ENCODE measurements at places on chromosomes 1 and 21.

GRCh38 chr1:211697356-211697755 is 21.9 kb upstream of the NEK2 start:
- no peak for DNase-seq

DNA sequence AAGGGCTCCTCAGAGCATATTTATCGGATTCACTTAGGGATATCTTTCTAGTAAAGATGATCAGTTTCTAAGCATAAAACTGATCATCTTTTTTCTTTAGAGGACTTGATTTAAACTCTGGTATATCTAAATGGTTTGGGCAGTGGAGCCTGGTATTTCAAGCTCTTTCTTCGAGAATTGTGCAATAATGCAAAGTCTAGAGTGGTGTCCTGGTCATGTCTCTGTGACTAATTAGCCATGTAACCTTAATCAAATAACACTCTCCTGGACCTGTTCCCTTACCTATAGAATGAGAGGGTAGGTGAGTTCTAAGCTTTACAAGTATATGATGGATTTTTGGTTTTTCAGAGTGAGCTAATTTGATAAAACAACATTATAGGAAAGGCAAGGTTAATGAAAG is 225.2 kb downstream of the RPS6KC1 start:
- DNase-seq: no peak

DNA sequence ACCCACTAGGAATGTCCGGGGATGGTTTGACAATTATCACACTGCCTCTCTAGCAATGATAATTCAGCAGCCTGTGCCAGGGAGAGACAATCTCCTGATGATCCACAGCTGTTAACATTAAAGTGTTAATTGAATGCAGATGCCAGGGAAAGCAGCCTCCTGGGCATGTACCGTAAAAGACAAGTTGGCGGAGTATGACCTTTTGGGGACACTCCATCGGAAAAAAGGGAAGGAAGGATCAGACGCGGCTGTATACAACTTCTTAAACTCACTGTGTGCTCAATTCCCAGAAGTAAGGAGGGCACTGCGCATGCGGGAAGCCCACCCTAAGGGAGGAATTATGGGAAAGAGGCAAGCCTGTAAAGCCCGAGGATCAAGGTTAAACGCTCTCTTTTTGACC is 62.6 kb downstream of the MAP3K7CL start:
- no peak for DNase-seq

GRCh38 chr1:159229260-159229885 is 24.7 kb downstream of the ACKR1 start:
- no peak for DNase-seq

DNA sequence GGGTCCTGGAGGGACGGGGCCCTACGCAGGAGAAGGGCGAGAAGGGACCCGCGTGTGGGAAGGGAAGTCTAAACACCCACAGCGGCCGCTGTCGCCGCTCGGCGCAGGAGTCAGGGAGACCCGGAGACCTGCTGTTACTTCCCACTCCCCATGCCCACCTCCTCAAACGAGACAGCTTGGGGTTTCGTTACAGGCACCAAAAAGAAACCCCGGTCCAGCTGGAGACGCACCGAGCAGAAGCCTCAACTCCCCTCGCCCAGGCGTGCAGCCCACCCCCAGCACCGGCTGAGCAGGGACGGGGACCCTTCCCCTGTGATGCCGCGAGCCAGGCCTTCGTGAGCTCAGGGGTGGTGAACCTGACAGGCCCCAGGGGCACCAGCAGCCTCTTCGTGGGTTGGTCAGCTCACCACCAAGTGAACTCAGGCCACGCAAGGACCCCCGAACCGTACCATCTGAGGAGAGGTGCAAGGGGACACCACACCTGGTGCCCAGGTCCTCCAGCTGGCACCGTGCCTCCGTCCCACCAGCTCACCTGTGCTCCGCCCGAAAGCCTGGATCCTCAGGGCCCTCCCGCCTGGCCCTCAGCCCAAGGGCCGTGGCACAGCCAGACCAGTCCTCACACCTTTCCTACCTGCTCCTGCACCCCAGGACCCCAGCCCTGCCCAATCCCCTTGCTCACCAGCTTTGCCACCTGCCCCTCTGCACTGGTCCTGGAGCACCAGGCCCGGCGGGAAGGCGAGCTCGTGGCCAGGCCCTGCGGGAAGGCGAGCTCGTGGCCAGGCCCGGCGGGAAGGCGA is 5.0 kb downstream of the SDF4 start:
- no peak for DNase-seq

DNA sequence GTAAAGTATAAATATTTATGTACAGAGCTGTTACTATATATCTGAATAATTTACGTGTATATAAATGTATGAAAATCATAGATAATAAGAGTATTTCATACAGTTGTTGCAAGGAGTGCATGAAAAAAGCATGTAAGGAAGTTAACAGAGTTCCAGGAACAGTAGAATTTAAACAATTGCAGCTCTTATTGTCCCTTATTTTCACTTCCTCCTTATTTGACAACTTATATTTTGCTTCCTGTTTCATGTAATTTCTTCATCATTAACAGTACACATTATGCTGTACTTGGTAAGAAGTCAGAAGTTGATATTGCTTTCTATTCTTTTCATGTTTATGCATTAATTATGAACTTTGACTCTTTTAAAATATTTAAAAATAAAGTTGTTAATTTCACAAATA is 681.5 kb downstream of the LRRIQ3 start:
- no peak for DNase-seq

DNA sequence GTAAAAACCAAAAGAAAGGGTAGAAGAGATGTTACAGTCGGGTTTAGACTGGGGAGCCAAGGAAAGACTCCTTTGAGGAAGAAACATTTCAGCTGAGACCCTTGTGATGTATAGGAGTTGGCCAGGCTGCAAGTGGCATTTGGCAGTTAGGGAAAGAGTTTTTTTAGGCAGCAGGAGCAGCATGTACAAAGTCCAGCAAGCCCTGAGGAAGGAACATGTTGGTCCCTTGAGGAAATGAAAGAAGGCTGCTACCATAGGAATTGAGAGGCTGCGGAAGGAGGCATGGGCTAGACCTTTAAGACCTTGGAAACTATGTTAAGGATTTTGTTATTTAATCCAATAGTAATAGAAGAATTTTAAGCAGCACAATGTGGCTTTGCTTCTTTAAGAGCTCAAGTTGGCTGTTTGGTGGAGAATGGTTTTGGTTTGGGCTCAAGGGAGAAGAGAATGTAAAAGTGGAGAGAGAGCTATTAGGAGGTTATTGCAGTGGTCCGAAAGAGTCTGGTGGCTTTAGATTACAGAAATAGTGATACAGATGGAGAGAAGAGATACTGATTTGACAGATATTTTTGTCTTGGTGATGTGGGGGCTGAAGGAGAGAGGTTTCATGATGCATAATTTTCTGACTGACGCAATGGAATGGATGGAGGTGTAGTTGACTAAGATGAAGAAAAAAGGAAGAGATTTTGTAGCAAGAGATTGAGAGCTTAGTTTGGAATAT is 26.6 kb downstream of the SMAP2 start:
- no peak for DNase-seq

DNA sequence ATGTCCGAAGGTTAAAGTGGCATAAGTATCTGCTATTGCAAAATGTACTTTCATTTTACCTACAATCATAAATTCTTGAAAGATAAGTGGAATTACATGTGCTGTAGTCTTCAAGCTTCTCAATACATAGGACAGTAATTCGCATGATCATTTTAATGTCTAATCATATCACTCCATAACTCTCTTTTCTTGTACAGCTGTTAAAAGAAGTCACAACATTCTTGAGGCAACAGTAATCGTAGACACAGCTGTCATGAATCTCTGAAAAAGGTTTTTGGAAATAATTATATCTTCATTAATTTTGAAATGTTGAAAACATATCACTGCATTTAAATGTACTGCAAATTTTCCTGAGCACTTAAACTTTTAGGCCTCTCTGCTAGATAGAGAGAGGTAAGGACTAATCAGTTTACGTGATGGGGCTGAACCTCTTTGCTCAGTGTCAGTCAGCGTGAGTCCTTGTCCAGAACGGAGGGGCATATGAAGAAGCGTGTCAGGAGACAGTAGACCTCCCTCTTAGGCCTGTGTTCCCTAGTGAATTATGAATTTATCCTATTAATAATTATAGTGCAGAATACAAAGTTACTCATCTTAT is 133.4 kb downstream of the NEK7 start:
- no peak for DNase-seq

GRCh38 chr1:226349801-226350518 is 41.0 kb upstream of the LIN9 start:
- no peak for DNase-seq

- DNase-seq: no peak
Measured at GRCh38 chr1:6911974-6912373, 126.7 kb downstream of the CAMTA1 start.

DNA sequence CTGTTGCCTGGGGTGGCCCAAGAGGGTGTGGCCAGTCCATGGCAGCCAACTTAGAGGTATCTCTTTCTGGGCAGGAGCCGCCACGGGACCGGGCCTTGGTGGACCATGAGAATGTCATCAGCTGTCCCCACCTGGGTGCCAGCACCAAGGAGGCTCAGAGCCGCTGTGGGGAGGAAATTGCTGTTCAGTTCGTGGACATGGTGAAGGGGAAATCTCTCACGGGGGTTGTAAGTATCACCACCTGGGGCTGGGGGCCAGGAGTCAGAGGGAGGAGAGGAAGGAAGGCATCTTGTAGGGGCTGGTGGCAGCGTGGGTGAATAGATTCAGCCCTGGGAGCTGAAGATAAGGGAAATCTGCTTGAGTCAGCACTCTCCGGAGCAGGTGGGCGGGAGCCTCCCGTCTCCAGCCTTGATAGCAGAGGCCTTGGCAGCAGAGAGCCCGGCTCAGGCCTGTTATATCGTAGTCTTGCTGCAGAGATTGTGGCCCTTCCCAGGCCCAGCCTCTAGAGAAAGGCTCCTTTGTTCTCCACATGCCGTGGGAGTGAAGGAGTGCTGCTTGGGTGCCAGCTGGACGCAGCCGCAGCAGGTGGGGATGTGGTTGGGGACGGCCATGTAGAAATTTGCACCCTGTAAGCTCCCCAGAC is 25.4 kb downstream of the PHGDH start:
- DNase-seq: no peak

DNA sequence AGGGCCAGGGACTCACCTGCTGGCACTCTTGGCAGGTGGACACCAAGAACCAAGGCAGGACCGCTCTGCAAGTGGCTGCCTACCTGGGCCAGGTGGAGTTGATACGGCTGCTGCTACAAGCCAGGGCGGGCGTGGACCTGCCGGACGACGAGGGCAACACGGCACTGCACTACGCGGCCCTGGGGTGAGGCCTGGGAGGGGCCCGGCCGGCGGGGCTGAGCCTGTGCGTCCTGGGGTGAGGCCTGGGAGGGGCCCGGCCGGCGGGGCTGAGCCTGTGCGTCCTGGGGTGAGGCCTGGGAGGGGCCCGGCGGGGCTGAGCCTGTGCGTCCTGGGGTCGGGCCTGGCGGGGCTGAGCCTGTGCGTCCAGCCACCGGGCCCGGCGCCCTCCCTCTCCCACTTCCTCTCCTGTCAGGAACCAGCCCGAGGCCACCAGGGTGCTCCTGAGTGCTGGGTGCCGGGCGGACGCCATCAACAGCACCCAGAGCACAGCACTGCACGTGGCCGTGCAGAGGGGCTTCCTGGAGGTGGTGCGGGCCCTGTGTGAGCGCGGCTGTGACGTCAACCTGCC is 4.6 kb upstream of the MMP23B start:
- DNase-seq: no peak

DNA sequence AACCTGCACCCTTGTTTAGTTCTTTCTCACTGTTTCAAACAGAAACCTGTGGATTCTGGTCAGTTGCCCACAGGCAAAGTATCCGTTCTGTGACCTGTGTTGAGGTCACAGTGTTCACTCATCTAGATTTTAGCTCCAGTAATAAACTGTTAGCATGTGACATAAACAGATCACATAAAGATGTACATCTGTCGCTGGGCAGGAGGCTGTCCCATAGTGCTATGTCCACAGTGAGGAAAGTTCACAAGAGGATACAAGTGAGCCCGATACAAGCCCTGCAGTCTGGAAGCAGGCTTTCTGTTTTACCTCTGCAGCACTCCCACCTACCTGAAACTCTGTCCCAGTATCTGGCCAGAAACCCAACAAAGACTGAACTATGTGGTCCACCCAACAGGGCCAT is 28.4 kb downstream of the LMX1A start:
- DNase-seq: no peak

GRCh38 chr1:20589331-20590278 is 708 bp downstream of the CDA start:
- DNase-seq: no peak

DNA sequence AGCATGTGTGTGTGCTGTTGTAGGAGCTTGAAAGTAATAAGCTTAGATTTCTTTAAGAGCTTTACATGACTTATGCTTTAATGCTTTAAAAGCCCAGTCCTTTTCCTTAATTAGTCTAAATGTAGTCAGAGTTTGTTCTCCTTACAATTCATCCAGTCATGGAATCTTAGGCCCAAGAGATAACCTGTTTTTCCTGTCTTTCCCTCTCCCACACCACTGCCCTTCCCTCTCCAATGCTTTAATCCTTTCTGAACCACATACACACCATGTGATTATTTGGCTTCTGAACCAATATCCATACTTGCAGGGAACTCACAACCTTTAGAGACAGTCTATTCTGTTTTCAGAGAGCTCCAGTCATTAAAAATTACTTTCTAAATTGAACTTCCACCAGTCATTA is 37.6 kb downstream of the ALG6 start:
- DNase-seq: no peak

GRCh38 chr1:97074771-97075170 is 353.2 kb downstream of the PTBP2 start:
- no peak for DNase-seq

- no peak for DNase-seq
Measured at GRCh38 chr1:155698382-155699038, 9.6 kb downstream of the DAP3 start.

DNA sequence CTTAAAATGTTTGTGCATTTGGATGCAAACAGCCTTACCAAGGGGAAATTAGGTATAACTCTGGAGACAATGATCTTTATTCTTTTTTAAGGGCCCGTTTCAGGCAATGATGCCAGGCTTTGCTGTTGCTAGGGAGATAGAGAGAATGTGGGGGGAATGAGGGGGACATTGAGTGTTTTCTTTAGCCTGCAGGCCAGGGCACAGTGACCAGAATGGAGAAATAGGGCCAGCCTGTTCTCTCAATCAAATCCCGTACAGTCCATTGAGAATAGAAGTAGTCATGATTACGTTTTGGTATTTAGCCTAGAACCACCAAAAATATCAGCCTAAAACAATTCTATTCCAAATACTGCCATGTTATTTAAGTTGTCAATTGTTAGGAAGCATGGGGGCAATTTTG is 49.0 kb downstream of the RGS7 start:
- no peak for DNase-seq

- DNase-seq: no peak
Measured at GRCh38 chr1:87334351-87335174, 5.9 kb downstream of the LMO4 start.

- no peak for DNase-seq
Measured at GRCh38 chr1:172288581-172288980, 131.9 kb upstream of the C1orf105 start.

DNA sequence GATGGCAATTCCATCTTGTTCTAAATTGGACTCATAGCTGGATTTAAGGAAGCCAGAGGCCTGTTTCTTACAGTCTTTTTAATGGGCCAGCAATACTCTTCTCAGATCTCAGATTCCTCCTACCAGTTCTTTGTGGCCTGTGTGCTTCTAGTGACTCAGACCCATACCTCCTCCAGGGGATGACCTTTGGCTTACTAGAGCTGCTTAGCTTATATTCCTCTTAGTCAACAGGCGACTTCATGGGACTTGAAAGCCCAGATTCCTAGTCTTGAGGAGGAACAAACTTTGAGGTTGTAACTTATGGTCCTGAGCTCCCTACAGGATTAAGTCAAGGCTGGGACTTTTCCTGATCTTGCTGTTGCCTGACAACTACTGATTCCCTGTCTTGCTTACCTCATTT is 12.4 kb upstream of the PAPPA2 start:
- no peak for DNase-seq

All from stimulated activated CD4-positive, alpha-beta T cell treated with anti-CD3 and anti-CD28 coated beads, Interleukin-15, amount 100 ng/mL, for 48 hours (primary cell).